ENCODE measurements at places on chromosomes 5 and 9.

DNA sequence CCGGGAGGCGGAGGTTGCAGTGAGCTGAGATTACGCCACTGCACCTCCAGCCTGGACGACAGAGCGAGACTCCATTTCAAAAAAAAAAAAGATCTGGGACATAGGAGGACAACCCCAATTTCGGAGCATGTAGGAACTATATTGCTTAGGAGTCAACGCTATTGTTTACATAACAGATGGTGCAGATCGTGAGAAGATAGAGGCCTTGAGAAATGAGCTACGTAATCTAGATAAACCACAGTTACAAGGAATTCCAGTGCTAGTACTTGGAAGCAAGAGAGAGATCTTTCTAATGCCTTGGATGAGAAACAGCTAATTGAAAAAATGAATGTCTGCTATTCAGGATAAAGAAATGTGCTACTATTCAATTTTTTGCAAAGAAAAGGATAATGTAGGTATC, 20.3 kb downstream of the TBC1D2 start:
- DNase-seq, result no peak

- no peak for DNase-seq
These were observed 22.2 kb upstream of the ERAP2 start for GRCh38 chr5:96854067-96854466.

DNA sequence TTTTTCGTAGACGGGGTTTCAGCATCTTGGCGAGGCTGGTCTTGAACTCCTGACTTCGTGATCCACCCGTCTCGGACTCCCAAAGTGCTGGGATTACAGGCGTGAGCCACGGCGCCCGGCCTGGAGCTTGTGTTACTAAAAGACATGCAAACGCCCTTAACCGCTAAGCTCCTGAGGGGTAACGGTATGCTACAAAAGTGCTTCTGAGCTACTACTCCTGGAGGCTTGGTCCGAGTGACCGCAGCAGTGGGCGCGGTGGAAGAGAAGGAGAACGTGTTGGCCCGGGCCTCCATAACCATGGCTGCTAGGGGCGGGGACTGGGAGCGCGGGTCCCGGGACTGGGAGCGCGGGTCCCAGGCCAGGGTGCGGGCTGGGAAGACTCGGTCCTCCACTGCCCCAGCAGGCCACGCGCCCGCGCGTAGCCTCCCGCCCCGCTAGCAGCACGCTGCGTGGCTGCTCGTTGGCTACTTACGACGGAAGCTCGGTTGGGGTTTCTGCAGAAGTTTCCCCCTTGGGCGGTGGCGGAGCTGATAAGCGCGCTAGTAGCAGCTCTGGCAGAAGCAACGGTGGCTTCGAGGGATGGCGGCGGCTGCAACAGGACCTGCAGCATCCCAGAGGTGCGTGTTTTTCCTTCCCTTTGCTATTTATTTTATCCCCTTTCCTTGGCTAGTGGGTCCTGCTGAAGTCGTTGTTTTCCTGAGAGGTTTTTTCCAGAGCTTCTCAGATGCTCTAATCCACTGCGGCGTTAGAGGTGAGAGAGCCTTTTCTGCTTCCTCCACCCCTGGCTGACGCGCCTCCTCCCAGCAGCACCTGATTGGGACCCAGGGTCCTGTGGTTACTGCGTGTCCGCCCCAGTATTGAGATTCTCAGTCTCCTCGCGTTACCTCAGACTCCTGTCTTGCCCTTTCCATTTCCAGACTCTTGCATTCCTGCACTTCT, 69.2 kb upstream of the CCDC180 start:
- peak; percentile 76 for DNase-seq

GRCh38 chr5:144017119-144017518, 153.3 kb downstream of the YIPF5 start:
- no peak for DNase-seq

DNA sequence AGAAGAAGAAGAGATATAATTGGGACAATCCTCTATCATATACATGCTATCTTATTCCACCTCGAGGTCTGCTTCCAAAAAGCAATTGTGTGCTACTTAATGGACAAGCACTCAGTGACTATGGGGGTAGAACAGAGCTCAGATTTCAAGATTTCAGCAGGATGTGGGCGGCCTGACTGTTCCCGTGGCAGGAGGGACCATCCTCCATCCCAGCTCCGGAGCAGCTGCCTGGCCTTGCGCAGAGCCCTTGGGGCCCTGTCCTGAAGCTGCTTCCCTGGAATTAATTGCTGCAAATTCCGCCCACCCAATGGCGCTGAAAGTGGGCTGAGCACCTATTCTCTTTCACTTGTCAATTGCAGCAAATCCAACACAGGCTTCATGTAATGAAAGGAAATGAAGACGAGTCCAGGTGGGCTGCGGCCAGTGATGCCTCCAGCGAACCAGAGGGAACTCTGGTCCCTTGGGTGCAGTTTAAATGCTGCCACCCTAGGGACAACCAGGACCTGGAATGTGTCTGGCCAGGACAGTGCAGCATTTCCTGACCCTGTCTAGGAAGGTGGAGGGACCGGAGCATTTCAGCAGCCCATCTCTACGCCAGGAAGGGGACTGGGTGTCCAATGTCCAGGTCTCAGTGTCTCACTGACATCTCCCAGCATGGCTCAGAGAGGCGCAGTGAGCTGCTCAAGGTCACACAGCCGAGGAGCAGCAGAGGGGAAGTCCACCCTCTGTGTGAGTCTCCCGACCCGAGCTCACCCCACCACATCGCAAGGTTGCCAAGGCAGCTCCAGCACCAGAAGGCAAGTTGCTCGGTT, 50.5 kb upstream of the FCN1 start:
- no peak for DNase-seq

- no peak for DNase-seq
These were observed 224.1 kb downstream of the ESM1 start for GRCh38 chr5:54761213-54761701.

GRCh38 chr5:32223972-32224609, 50.0 kb upstream of the GOLPH3 start:
- DNase-seq, result no peak

DNA sequence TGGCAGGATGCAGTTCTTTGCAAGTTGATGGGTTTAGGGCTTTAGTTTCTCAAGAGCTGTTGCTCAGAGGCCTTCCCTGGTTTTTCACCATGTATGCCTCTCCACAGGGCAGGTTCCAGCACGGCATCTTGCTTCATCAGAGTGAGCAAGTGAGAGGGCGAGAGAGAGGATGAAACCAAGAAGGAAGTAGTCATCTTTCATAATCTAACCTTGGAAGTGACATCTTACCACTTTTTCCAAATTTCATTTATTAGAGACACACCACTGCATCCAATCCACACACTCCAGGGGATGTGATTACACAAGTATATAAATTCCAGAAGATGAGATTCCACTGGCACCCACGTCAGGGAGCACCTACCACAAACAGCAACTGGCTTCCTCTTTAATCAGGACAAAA, 294.4 kb downstream of the MARCHF11 start:
- no peak for DNase-seq

DNA sequence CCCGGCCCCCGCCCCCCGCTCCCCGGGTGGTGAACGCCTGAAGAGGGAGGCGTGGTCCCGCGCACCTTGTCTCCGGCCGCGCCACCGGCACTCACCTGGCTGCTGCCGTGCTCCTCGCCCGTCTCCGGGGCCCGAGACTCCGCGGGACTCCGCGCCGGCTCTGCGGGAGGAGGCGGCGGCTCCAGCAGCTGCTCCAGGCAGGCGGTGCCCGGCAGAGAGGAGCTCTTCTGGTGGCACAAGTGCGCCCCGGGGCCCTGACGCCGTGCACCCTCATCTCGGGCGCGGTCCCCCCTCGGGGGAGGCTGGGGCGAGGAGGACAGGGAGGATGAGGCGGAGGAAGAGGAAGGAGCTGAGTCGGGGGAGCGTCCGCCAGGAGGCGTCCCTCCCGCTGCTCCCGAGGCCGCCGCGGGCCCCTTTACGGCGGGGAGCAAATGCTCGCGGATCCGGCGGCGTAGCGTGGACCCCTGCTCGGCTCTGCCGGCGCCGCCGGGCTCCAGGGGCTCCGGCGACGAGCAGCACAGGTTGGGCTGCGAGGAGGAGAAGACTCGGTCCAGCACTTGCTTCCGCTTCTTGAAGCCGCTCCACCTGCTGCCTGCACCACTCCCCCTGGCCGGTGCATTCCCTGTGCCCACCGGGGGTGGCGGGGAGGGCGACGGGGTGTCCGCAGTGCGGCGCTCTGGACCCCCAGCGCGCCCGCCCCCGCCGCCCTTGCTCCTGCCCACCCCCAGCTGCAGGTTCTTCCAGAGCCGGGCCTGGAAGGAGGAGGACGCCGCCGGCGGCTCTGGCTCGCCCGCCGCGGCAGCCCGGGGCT, 928 bp downstream of the MCTP1 start:
- peak; percentile 47 for DNase-seq

DNA sequence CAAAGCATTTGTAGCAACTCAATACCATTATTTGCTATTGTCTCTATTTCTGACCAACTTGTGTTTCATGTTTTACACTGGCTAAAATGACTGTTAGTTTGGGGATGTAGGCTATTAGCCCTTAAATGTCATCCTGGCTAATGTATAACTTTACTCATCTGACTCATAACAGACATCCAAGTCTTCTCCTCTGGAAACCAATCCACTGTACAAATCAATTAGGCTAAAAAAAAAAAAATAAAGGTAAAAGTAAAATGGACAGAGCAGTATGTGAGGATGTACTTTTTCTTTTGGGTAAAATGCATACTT, 20.6 kb downstream of the MEGF9 start:
- no peak for DNase-seq

DNA sequence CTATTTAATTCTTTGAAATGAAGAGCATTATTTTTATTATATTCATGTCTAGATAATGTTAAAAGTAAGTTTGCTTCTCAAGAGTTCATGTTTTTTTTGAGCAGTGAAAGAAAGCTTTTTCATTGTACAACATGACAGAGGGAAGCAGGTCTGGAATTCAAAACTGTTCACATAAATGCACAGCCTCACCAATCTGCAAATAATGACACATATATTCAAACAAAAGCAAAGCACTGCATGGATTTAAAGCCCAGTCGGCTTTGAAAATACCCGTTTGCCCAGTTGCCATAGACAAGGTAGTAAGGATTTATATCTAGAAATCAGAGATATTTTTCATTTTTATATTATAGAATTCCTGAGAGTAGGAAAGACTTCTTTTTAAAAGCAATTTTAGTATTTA, 201.8 kb downstream of the CD180 start:
- DNase-seq, result no peak

DNA sequence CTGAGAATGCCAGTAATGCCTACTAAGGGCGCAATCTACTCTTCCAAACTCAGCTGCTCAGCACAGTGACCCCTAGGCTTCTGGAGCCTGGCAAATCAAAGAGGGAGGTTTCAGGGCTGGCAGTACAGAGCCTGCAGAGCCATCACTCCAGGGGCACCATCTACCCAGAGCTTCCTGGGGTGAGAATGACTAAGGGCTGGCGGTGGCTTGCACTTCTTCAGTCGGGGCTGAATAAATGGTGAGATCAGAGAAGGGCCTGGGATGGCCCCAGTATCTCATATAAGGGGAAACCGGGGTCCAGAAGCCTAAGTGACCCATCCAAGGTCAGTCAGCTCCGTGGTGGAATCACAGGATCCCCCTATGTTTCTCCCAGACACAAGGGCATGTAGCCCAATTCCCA, 5.3 kb downstream of the SH3PXD2B start:
- DNase-seq, result no peak

- DNase-seq, result no peak
These were observed 142.7 kb upstream of the IER5L start for GRCh38 chr9:129320575-129321285.

GRCh38 chr5:143153332-143154119, 250.0 kb downstream of the NR3C1 start:
- no peak for DNase-seq
